ENCODE measurements at places on chromosomes 1 and 21. TPM values are rescaled to one million over a fixed set of nuclear protein-coding genes. Genes with fewer than 3 reads are reported as not detected.

GRCh38 chr1:228792601-228793000, 57.3 kb downstream of the RHOU start:
- no peak overlapping the region for H3K27ac ChIP-seq
- no peaks in the 10 kb centered on the region for H3K36me3 ChIP-seq
- H3K4me3 ChIP-seq: no peak overlapping the region
- H3K27me3 ChIP-seq: no peaks in the 10 kb centered on the region
- no peaks in the 10 kb centered on the region for H3K4me1 ChIP-seq
- no peak for DNase-seq

- no peak overlapping the region for H3K27ac ChIP-seq
- H3K4me3 ChIP-seq: no peak overlapping the region
- H3K27me3 ChIP-seq: no peaks in the 10 kb centered on the region
- no peaks in the 10 kb centered on the region for H3K4me1 ChIP-seq
- H3K36me3 ChIP-seq: no peaks in the 10 kb centered on the region
- DNase-seq: no peak
Measured at GRCh38 chr21:23130308-23130707, 2132.1 kb downstream of the NCAM2 start.

DNA sequence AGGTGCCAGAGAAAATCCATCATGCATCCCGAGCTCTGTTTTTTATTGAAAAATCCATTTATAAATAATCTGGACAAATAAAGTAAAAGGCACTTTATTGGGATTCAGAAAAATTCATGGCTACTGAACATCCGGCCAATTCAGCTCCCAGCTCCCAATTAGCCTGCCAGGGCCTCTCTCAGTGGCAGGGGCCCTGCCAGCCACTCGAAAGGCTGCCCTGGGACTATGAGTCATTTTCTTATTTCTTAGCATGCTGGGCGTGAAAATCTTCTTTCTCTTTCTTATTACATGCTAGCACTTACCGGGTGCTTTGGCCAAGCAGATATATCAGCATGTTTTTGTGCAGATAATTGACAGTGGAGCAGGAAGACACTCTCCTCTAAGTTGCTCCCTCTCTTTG, 283.3 kb downstream of the CAMTA1 start:
- H3K4me1 ChIP-seq: no peaks in the 10 kb centered on the region
- no peak overlapping the region for H3K4me3 ChIP-seq
- DNase-seq: no peak
- no peaks in the 10 kb centered on the region for H3K36me3 ChIP-seq
- H3K27me3 ChIP-seq: no peaks in the 10 kb centered on the region

DNA sequence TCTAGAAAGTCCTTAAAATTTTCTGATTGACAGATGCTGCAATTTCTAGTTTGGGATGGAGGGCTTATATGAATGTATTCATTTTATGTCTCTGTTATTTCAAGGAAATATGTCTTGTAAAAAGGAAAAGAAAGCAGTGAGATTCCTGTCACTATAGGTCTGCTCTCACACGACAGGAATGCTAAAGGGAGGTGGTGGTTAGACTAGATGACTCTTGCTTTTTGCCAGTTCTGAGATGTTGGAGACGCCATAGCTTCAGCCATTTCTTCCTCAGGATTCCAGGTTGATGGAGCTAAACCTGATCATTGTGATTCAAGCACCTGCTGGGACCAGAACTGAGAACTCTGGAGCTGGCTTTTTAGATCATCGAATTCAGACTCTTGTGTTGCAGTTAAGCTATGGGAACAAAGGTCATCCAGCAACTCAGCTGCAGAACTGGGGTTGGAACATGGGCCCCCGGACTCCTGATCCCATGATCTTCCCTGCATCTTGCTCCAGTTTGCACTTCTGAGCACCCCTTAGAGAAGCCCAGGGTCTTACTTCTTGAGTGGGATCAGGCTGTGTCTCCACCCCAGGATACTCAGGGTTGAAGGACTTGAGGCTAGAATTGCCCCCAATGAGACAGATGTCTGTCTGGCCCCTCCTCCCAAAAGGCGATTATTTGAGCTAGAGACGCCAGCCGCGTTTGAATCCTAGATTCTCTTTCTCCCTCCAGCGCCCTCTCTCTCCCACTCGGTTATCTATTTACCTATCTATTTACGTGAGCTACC, 46.7 kb upstream of the FOXO6 start:
- H3K4me1 ChIP-seq: no peaks in the 10 kb centered on the region
- DNase-seq: no peak
- H3K4me3 ChIP-seq: no peak overlapping the region

- H3K36me3 ChIP-seq: no peaks in the 10 kb centered on the region
Measured at GRCh38 chr1:152325111-152325510, at the start of gene FLG. Gene FLG, minus strand, starts transcription at chr1:152325239. Its CDS starts 9,783 bp downstream, at chr1:152315456.

- no peak overlapping the region for H3K4me3 ChIP-seq
- no peak for DNase-seq
- no peaks in the 10 kb centered on the region for H3K36me3 ChIP-seq
- H3K4me1 ChIP-seq: no peaks in the 10 kb centered on the region
Measured at GRCh38 chr1:203544978-203545816, 51.2 kb downstream of the OPTC start.

GRCh38 chr1:100943533-100943932, 47.6 kb downstream of the SLC30A7 start:
- no peaks in the 10 kb centered on the region for H3K36me3 ChIP-seq
- no peak for DNase-seq
- H3K27me3 ChIP-seq: no peaks in the 10 kb centered on the region
- no peak overlapping the region for H3K27ac ChIP-seq
- H3K4me3 ChIP-seq: no peak overlapping the region
- H3K4me1 ChIP-seq: no peaks in the 10 kb centered on the region

DNA sequence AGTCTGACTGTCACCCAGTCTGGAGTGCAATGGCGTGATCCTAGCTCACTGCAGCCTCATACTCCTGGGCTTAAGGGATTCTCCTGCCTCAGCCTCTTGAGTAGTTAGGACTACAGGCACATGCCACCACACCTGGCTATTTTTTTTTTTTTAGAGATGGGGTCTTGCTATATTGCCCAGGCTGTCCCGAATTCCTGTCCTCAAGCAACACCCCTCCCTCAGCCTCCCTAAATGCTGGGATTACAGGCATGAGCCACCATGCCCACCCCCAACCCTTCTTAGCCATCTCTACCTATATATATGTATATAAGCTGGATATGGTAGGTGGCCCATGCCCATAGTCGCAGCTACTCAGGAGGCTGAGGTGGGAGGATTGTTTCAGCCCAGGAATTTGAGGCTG, 13.4 kb upstream of the SLC25A44 start:
- DNase-seq: no peak
- H3K4me3 ChIP-seq: no peak overlapping the region
- H3K36me3 ChIP-seq: no peaks in the 10 kb centered on the region

The LINGO4 gene
- 0.12 TPM for total RNA-seq

The ZNF648 gene
- total RNA-seq: 0.07 TPM

The RPS27 gene
- 1,210 TPM for total RNA-seq

The SLFNL1 gene
- total RNA-seq: 0.27 TPM

The KHDRBS1 gene
- total RNA-seq: 147 TPM

The PEX10 gene
- 22.7 TPM for total RNA-seq
